ENCODE measurements at places on chromosomes 3 and 15.

DNA sequence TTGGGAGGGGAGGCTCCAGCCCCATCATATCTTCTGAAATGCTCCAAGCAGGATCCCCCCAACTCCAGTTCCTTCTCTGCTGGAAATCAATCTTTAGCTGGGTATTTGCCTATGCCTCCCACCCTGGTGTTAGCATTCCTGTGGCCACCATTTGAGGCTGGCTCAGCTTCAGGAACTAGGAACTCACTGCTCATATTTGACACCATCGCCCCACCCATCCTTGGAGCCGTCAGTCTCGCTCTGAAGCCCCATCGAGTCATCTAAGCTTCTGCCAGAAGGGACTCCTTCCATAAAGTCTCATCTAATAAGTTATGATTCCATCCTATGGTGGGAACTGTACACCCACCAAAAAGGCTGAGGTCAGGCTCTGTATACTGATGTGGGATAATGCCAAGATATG, 26.4 kb downstream of the PRKCD start:
- DNase-seq = no peak

- no peak for DNase-seq
Observed at GRCh38 chr15:90124507-90124906, 22.2 kb upstream of the IDH2 start.

DNA sequence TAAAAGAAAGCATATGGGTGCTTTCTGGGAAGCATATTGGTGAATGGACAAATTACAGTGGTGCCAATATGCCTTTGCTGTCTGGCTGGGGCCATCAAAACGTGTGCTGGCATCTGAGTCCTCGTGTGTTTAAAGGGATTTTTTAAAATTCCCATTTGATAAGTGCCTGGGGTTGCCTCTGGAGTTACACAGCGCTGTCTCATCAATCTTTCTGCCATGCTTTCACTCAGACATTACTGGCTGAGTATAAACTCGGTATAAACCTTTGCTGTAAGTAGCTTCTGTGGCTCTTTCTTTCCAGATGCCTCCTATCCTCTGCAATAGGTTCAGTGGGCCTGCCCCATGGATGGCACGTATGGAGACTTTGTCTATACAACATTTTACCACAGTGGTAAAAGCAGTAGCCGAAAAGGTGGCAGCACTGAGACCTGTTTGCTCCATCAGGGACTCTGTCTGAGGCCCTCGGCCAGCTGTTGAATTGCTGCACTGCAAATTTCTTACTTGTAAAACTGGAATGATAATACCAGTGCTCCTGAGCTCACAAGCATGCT, 195.5 kb downstream of the LPP start:
- DNase-seq = no peak

DNA sequence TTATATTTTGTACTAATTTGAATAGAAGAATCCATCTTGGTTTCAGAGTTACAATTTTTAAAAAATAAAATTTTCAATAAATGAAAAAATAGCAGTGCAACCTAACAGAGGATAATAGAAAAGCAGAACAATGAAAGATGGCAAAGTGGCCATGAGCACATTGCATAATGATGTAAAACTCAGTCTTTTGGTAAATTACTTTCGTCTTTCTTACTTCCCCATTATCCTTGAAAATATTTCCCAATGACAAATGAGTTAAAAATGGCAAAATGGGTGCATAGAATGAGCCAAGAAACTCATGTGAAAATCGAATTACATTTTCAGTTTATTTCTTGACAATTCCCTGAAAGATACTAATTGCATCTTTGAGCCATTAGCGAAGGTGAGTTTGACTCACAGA, 236.4 kb downstream of the CDIN1 start:
- DNase-seq = no peak

DNA sequence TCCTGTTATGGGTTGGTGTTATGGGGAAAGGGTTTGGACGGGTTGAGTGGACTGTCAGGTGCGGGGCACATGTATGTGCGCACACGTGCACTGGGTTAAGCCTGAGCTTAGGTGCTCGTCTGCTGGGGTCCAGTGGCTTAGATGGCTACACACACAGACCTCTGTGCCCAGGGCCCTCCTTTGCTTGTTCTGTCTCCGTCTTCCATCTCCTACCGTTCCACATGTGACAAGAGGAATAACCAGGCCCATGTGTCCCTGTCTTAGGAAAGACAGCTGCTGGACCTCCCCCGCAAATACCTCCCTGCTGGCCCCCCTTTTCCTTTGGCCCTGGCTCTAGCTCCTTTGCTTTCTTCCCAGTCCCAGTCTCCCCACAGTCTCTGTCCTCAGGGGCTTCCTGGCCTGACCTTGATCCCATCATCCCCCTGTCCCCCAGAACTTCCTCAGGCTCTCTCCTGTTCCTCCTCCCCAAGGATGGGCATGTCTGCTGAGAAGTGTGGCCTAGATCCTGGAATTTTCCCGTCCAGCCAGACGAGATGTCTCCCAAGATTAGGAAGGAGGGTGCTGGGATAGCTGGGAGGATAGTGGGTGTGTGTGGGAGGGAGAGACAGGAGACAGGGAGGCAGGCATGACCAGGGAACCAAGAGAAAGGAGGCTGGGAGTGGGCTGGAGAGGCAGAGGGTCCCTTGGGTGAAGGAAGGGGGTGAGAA, 797 bp upstream of the THPO start:
- DNase-seq = no peak

DNA sequence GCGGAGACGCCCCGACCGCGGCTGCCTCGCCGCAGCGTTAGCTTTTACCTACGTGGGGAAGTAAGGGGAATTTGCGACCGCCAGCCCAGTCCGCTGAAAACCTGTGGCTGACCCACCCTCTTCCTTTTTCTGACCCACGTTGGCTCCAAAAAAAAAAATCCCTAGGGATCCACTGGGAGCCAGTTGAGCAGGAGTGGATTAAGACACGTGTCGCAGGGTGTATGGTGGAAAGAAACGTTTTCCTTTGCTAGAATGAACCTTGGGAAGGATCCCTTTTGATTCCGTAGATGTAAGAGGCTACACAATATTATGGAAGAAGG, 575 bp upstream of the PCYT1A start:
- DNase-seq = no peak

DNA sequence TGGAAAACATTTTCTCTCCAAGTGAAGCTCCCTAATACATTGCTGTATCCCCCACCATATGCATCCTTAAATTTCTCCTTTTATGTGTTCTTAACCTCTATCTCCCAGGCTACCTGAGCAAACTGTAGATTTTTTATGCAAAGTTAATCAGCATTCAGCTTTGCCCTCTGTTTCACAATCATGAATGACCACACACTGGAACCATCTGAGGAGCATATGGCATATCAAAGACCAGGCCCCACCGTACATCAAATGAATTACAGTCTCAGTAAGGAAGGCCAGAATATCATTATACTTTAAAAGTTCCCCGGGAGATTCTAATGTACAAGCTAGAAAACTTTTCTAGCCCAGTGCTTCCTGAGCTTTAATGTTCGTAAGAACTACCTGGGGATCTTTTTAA, 115.5 kb upstream of the NECTIN3 start:
- DNase-seq = no peak

DNA sequence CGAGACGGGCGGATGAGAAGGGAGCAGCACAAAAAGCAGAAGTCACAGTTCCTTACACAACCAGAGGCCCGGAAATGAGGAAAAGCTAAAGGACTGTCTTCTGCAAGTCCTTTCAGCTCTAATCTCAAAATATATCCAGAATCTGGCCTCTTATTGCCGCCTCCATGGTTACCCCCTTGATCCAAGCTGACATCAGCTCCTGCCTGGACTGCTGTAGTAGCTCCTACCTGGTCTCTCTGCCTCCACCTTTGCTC, 324.0 kb upstream of the ROPN1 start:
- no peak for DNase-seq

- no peak for DNase-seq
Observed at GRCh38 chr3:182807061-182807460, 13.8 kb downstream of the ATP11B start.

GRCh38 chr3:160009525-160009924, 20.9 kb downstream of the IL12A start:
- no peak for DNase-seq

DNA sequence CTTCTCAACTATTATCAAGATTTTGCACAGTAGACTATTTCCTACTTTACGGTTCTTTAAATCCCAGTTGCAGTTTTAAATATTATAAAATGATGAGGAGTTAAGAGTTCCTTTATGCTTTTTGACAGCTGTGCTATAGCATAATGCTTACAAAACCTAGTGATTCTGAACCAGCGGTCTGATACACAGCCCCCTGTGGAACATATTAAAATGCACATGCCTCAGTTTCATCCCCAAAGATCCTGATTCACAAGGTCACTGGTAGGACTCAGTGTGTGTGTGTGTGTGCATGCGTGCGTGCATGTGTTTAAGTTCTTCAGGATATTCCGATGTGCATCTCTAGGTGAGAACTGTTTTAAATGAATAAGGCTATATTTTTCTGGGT, 330.1 kb upstream of the TPM1 start:
- no peak for DNase-seq

GRCh38 chr15:67134067-67134838, 68.9 kb downstream of the SMAD3 start:
- DNase-seq = no peak

DNA sequence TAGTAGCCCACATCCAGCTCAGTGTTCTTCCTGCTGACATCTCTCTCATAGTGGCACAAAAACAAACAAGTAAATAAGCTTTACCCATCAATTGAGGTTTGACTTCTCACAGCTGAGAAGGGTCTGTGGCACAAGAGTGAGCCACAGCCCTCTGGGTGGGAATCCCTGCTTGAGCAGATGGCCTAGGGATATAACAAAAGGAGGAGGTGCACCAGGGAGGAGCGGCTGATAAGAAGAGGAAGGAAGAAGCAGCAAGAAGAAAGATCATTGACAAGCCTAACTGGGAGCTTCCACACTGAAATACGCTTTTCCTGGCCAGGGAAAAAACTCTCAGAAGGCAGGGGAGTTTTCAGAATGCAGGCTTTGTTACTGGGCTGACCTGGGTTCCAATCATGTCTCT, 279.8 kb downstream of the UACA start:
- DNase-seq = no peak

- DNase-seq = no peak
Observed at GRCh38 chr3:153970741-153971347, 150.3 kb upstream of the ARHGEF26 start.

- no peak for DNase-seq
Observed at GRCh38 chr3:43735618-43736017, 44.9 kb downstream of the ABHD5 start.

DNA sequence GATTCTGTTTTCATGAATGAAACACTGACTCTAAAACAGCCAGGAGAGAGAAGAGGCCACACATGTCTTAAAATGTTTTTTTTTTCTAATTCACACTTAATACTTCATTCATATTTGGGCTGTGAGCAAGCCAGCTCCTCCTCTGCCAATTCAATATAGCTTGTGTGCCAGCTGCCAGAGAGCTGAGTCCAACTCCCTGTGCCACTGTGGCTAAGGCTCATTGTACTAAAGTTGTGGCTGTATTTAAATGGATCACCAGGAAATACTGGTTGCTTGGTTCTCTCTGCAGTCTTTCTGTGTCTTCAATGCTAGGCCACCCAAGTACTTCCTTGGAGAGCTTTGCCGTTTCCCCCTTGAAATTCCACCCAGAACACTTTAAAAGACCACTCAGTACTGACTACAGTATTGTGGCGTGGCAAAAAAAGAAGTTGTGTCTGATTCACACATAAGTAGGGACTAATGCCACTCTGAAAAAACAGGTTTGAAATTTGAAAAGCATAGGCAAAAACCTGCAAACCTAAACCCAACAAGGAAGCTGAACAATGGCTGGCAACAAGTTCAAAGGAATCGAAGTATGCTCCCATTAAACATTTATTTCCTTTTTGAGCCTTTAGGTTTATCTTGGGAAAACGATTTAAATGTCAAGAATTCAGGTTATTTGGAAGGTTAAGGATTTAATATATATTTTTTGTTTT, 524.7 kb downstream of the DIPK2A start:
- DNase-seq = no peak

DNA sequence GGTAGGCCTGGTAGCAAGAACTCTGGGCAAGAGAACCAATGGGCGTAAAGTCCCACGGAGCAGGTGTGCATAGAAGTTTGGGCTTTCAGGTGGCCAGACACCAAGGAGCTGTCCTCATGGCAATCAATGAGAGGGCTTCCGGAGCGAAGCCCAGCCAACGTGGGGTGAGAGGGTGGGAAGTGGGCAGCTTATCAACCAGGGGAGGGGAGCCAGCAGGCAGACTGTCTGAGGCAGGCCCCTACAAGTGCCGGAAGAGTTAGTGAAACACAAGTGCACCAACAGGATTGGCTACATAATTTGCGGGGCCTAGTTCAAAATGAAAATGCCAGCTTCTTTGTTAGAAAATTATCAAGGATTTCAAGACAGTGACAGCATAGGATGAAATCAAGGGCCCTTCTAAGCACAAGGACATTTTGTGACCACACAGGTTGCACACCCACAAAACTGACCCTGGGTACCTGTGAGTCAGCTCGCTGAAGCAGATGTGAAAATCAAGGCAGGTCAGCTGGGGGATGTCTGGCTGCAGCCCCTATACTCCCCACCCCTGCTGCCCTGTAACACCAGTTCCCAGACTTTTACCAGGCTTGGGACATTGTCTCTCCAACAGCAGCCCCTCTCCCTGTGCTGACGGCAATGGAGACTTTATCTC, 102.1 kb upstream of the ETV5 start:
- DNase-seq = no peak

GRCh38 chr3:190716211-190716610, 146.3 kb downstream of the GMNC start:
- no peak for DNase-seq

- DNase-seq = no peak
Observed at GRCh38 chr3:172343117-172343516, 105.1 kb downstream of the GHSR start.

- peak; percentile 61 for DNase-seq
Observed at GRCh38 chr3:161415506-161416231, 44.4 kb upstream of the SPTSSB start.

GRCh38 chr3:104526901-104527401, 839.8 kb upstream of the ALCAM start:
- DNase-seq = no peak

- DNase-seq = no peak
Observed at GRCh38 chr3:155712008-155712407, 32.9 kb downstream of the PLCH1 start.

- DNase-seq = no peak
Observed at GRCh38 chr15:62983956-62984355, 58.6 kb upstream of the TPM1 start.

- DNase-seq = no peak
Observed at GRCh38 chr3:46086083-46086437, 58.8 kb upstream of the XCR1 start.

GRCh38 chr15:99057020-99057419, 47.9 kb upstream of the SYNM start:
- DNase-seq = no peak

GRCh38 chr15:79849789-79850188, 47.0 kb downstream of the MTHFS start:
- no peak for DNase-seq

All from AG04450 (cell line).